ENCODE measurements at places on chromosomes 2 and 18.

DNA sequence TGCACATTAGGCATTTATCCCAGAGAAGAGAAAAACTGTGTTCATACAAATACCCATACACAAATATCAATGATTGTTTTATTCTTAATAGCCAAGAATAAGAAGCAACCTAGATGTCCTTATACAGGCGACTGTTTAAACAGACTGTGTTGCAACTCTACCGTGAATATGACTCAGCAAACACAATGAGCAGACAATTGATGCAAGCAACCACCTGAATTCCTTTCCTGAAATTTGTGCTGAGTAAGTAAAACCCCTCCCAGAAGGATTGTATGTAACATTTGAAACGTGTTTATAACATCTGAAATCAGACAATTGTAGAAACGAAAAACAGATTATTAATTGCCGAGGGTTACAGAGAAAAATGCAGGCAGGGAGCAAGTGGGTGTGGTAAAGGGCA is 621.9 kb upstream of the SOX11 start:
- peak; percentile 48 for DNase-seq

- no peak for DNase-seq
These were observed 177.8 kb downstream of the KIAA1328 start for GRCh38 chr18:37006742-37007141.

DNA sequence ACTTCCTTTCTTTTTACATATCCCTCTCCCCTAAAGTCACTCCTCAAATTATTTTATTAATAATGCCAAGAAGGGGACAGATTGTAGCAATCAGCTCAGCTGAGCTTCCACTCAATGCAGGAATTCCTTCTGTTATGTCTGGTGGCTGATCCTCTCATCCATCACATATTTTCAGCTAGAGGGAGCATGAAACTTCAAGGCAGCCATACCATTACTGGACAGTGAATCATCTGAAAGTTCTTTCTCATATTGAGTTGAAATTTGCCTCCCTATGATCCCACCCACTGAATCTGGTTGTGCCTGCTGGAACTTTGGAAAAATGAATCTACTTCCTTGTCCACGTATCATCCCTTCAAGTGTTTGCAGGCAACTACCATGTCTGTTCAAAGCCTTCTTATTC is 11.2 kb downstream of the ZNF385B start:
- DNase-seq: no peak

- DNase-seq: no peak
These were observed 3.6 kb downstream of the ACTR1B start for GRCh38 chr2:97660044-97660774.

GRCh38 chr2:11389052-11389420 is 44.6 kb upstream of the ROCK2 start:
- no peak for DNase-seq

- DNase-seq: peak; percentile 54
These were observed 197.4 kb upstream of the SMIM21 start for GRCh38 chr18:75624869-75625268.

DNA sequence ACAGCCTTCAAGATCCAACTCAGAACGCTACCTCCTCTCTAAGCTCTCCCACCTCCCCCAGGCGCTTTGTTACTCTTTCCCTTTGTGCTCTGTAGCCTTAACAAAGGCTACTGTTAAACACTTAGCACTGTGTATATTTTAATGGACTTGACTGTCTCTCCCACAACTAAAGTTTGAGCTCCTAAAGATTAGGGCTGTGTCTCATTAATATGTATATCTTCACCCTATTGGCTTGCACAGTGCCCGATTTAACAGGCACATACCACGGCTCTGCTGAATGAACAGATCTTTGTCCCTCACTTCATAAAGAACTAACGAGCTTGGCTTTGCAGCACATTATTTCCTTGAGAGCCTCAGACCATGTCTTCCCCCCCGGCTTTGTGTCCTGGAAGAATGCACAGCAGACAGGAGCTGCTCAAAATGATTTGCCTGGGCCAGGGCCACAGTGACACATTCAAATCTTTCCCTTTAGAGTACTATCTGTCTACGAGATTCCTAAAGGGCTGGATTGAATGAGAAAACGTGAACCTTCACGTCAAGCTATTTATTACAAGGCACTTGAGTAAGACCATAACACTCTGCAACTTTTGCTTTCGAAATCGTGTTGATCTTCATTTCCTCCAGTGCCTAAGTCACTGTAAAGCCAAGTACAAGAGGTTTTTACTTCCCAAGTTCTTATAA is 22.1 kb downstream of the ABHD3 start:
- no peak for DNase-seq

DNA sequence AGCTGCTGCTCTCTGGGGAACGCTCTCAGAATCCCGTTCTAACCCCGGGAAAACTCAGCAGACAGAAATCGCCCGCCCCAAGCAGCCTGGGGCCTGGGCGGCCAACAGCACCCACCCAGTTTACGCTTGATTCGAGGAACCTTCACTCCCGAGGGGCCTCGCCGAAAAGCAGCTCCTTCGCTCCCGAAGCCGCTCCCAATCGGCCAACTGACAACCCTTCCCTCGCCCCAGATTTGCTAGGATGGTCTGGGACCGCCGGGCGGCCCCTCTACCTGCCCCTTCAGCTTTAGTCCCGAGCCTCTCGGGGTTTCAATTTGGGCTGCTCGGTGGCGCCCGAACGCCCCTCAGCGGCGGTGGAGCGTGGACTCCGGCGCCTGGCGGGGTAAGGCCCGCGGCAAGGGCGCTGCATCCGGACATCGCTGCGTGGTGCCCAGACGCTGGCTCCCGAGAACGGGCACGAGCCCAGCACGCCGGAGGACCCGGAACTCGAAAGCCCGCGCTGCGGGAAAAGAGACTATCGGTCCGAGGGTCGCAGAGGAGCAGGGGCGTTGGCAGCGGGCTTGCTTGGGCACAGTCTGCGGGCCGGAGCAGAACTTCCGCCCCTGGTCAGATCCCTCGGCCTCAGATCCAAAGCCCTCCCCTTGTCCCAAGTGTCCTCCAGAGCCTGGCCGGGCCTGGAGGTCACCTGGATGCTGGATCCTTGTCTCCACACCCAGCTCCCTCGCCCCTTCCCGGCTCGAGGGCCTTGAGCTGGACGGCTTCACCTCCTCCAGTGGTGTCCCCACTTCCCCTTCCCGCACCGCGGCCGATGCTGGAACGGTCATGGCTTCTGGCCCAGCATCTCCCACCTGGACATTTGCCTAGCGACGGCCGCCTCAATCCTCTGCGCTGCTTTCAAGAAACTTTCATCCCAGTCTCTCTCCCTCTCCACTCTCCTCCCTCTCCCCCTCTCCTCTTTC is 3.0 kb upstream of the OTX1 start:
- DNase-seq: no peak

GRCh38 chr18:61602836-61603235 is 269.6 kb downstream of the CDH20 start:
- peak; percentile 11 for DNase-seq

DNA sequence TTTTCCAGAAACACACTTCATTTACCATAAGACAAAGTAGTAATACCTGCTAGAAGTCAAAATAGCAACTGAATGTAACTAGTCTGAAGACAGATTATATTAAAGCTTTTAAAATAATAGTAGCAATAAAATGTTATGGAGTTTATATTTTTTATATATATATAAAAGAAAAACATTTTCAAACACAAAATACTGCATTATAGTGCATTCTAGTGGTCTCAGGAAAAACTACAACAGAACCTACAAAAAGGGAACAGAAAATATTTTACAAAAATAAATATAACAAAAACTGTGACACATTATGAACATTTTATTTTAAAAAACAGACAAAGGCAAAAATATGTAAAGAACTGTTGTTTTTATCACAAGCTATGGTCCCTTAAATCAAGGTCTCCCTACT is 48.0 kb downstream of the STRN start:
- no peak for DNase-seq

DNA sequence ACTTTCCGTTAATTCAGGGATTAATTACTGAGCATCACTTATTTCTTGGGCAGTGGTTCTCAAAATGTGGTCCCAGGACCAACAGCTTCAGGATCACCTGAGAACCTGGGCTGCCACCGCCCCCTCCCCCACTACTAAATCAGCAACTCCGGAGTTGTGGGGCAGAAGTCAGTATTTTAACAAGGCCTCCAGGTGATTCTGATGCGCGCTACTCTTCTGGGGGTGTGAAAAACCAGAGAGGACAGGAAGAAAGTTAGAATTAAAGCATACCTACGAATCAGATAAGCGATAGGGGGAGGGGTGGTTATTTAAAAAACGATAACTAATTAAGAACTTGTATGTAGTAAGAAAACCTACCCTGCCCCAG is 319 bp downstream of the ZSCAN30 start:
- no peak for DNase-seq

GRCh38 chr18:57077786-57078552 is 68.9 kb upstream of the BOD1L2 start:
- DNase-seq: no peak

GRCh38 chr2:113233593-113234550 is 44.8 kb downstream of the PAX8 start:
- peak; percentile 52 for DNase-seq

DNA sequence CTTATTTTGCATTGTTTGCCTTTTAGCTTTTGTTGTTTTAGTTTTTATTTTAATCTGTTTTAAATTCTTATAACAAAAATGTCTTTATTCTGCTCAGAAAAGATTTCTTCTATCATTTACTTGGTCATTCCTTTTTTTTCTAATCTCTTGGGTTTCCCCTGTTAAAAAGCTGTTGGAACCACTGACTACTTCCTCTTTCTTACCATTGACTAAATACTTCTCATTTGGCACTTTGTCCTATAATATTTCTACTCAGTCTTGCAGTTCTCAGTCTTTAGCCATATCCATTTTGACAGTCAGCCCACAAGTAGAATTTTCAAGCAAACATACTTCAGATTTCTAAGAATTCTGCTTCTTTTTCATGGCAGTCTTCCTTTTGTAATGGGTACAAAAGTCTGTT is 567.2 kb downstream of the SATB2 start:
- no peak for DNase-seq

GRCh38 chr2:82740527-82740926 is 1718.6 kb downstream of the SUCLG1 start:
- no peak for DNase-seq

GRCh38 chr2:61096438-61096837 is 30.8 kb downstream of the SANBR start:
- DNase-seq: no peak

Measured in urothelium cell line (cell line).